ENCODE measurements at places on chromosomes 2 and 18.

- peak; percentile 26 for DNase-seq
Measured at GRCh38 chr2:61538920-61539520, 864 bp upstream of the XPO1 start.

DNA sequence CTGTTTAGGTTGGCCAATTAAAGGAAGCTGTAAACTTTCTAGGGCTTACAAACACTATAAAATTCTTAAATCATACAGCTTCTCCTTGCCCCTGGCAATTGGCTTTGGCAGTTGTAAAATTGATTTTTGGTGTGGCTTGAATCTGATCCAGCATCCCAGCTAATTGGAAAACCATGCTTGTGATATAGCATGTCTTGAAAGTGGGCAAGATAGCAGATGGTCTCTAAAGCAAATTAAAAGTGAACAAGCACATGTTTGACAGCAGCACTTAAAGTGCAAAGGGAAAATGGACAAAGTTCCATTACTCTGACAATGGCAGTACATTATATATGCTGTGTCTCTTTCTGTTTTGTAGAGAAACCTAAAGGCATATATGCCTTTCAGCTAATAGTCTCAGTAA is 302.9 kb upstream of the NXPH2 start:
- DNase-seq, result no peak

- no peak for DNase-seq
Measured at GRCh38 chr2:207681431-207681830, 30.0 kb upstream of the CCNYL1 start.

GRCh38 chr18:46469186-46469915 is 187.7 kb downstream of the LOXHD1 start:
- no peak for DNase-seq

DNA sequence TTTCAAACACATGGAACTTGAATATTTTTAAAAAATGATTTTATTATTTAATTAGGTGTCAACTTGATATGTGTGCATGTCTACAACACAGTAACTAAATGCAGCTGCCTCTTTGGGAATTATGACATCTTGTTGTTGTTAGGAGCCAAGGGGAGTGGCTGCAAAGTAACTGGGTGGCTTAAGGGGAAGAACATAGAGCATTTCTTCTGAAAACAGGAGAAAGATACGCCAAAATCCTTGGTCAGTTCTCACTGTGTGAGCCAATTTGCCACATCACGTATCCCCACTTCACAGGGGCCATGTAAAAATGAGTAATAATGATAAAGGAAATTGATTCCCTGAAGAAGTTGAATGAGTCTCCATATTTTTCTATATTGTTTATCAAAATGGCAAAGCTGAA is 309.8 kb upstream of the COL3A1 start:
- DNase-seq, result no peak

DNA sequence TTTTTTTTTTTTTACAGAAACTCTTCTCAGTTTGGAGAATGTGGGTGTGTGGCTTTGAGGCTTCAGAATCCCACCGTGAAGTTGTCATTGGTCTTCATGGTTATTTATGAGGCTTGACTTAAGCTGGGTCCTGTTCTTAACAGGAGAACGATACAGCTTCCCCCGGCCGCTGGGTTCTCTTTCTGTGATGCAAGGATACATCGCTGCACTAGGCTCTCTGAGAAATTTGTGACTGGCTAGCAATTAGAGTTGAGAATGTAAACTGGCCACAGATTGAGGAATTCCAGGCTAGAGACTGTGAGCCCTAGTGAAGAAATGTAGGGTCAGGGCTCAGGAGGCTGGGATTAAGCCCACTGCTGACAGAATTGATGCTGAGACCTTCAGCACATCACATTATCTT is 29.8 kb downstream of the MGAT5 start:
- DNase-seq, result no peak

DNA sequence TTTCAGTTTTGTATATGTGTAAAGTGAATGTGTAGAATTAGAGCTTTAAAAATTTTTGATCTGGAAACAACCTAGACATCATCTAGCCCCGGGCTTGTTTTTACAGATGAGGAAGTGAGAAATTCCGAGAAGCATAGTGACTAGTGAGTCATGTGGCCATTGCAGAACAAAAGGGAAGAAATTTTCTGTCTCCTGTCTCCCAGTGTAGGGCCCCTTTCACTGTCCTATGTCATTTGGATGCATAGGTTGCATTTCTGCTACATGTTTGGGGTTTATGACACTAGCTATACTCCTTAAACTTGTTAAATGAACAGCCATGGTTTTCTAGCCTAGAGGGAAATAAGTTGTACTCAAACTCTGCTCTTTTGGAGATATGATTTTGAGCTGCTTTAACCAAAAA is 84.6 kb downstream of the PLCL1 start:
- DNase-seq, result peak; percentile 15

- no peak for DNase-seq
Measured at GRCh38 chr2:102401456-102401855, 21.5 kb upstream of the IL18RAP start.

GRCh38 chr18:76451396-76452331 is 43.4 kb downstream of the ZNF516 start:
- DNase-seq, result no peak

DNA sequence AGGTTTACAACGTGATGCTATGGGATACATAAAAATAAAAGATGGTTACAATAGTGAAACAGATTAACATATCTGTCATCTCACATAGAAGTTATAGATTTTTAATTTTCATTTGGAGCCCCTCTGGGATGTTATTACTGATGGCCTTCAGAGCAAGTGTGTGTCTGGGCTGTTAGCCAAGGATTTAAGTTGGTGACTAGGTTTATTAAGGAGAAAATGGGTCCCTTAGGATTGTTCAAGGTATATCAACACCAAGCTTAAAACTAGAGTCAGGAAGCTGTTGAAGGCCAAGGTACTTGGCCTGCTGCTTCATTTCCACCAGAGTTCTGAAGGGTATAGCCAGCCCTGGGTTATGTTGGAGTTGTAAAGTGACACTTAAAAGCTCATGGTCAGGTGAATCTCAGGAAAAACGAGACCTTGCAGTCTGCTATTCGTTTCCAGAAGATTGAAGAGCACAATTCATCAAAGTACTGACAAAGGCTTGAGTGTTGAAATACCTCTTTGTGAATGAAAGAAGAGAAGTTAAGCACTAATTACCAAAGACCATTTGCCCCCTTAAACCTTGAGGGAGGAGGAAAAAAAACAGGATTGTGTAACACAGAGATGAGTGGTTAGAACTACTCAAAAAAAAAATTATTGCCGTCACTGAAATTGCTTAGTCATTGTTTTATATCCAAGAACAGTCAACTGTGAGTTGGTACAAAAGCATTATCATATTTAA is 48.4 kb downstream of the MAP2 start:
- DNase-seq, result no peak
